ENCODE measurements at places on chromosomes 16 and 17. TPM values are rescaled to one million over a fixed set of nuclear protein-coding genes. Genes with fewer than 3 reads are reported as not detected.

Gene CSF3
- 1.0 TPM for total RNA-seq

Gene SLC12A3
- total RNA-seq, result not detected

Gene TPSB2
- 36.9 TPM for total RNA-seq

Gene PHAF1
- 19.4 TPM for total RNA-seq

Gene TAC4
- not detected for total RNA-seq

Gene IRF8
- 9.5 TPM for total RNA-seq

Gene PALB2
- total RNA-seq, result 21.3 TPM

Gene ADCY9
- 23.3 TPM for total RNA-seq

Gene MYL4
- total RNA-seq, result not detected

Gene HAGH
- total RNA-seq, result 37.5 TPM

Gene CCDC40
- 12.4 TPM for total RNA-seq

Gene KIFC3
- 117 TPM for total RNA-seq

Gene SLC5A10
- total RNA-seq, result not detected

Gene MT4
- not detected for total RNA-seq

Gene BCAR1
- total RNA-seq, result 81.8 TPM

Gene TLCD1
- total RNA-seq, result 18.1 TPM

Gene TBC1D3H
- not detected for total RNA-seq

Gene TMEM235
- not detected for total RNA-seq

Gene PSMD12
- 57.8 TPM for total RNA-seq

Gene KREMEN2
- not detected for total RNA-seq

Gene LDHD
- 16.9 TPM for total RNA-seq

Gene SLFN11
- 24.4 TPM for total RNA-seq

Gene KRTAP4-5
- not detected for total RNA-seq

Gene SYT17
- total RNA-seq, result 24.4 TPM

Gene GP1BA
- not detected for total RNA-seq

Gene CCDC78
- 5.3 TPM for total RNA-seq

Gene TP53TG3
- total RNA-seq, result not detected

Gene KCNJ16
- not detected for total RNA-seq

Gene GLTPD2
- total RNA-seq, result not detected

Gene TPSD1
- 5.0 TPM for total RNA-seq

Gene PYY
- total RNA-seq, result not detected

Gene BIRC5
- 2.0 TPM for total RNA-seq

Gene KRTAP4-1
- not detected for total RNA-seq

Gene PRAC1
- total RNA-seq, result not detected

Gene NPIPB13
- 48.8 TPM for total RNA-seq

Gene RNU2-1
- 1,456 TPM for total RNA-seq

Gene CASKIN1
- 0.05 TPM for total RNA-seq

Data from ureter (tissue), 1 donor.